Fibroblast of lung (primary cell): ENCODE measurements at places on chromosomes 4 and X. TPM values are rescaled to one million over a fixed set of nuclear protein-coding genes. Genes with fewer than 3 reads are reported as not detected.

GRCh38 chrX:113551919-113552318 lies 711.3 kb upstream of the AMOT start:
- no peak overlapping the region for H3K27ac ChIP-seq
- no peaks in the 10 kb centered on the region for H3K4me1 ChIP-seq
- H3K4me3 ChIP-seq = no peak overlapping the region
- DNase-seq = no peak
- no peaks in the 10 kb centered on the region for H3K36me3 ChIP-seq

DNA sequence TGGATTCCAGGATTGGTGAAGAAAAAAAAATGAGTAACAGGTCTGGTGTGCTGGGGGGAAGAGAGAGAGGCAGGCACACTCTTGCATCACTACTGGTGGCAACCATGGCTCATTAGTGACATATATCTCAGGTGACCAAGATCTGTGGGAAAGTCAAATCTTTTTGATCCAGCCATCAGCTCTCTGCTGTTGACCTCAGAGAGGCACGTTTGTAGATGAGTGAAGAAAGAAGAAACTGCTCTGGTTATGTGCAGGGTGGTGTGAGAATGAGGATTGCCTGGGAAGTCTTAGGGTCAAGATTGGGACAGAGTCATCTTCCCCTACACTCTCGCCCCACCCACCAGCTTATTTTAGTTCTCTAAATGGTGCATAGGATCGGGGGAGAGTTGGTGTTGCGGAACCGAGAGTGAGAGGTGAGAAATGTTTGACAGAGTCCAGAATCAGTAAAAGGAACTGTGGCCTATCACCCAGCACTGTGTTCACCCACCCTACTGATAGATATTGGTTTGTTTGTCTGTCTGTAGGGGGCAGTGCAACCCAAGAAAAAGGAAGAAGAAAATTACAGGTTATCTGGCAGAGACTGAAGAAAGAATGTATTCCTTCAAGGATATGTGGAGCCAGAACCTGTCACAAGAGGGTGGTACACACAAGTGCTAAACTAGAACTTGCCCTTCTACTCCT lies 21.9 kb downstream of the ARMCX6 start:
- DNase-seq = peak; percentile 83
- no peaks in the 10 kb centered on the region for H3K36me3 ChIP-seq
- no peak overlapping the region for H3K4me3 ChIP-seq
- peaks cover 2% of the 10 kb centered on the region for H3K27me3 ChIP-seq
- H3K4me1 ChIP-seq = no peaks in the 10 kb centered on the region

- no peaks in the 10 kb centered on the region for H3K4me1 ChIP-seq
- no peak overlapping the region for H3K4me3 ChIP-seq
These were observed 26.5 kb upstream of the HERC6 start for GRCh38 chr4:88352062-88352740.

DNA sequence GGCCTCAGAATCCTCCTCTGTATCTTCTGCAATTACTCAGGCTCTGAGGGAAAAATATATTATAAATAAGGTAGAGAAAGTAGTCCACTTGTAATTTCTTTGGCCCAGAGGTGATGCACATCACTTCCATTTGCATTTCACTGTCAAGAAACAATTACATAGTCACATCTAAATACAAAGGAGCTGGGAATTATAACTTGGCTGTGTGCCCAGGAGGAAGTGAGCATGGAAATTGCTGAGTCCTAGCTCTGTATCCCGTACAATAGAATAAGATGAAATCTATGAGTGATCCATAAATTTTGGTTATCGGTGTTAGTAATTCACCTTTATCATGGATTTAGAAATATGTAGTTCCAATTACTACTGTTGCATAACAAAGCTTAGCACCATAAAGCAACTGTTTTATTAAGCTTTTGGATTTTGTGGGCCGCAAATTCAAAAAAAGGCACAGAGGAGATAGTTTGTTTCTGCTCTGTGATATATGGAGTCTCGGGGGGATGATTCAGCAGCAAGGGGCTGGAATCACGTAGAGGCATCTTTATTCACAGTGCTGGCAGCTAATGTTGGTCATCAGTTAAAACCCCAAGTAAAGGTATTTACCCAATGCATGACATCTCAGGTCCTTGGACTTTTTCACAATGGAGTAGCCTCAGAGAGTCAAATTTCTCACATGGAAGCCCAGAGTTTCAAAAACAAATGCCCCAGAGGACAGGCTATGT lies 241.4 kb upstream of the GALNT7 start:
- no peak for DNase-seq
- H3K4me1 ChIP-seq = no peaks in the 10 kb centered on the region
- no peak overlapping the region for H3K4me3 ChIP-seq
- no peaks in the 10 kb centered on the region for H3K36me3 ChIP-seq
- H3K27ac ChIP-seq = no peak overlapping the region

DNA sequence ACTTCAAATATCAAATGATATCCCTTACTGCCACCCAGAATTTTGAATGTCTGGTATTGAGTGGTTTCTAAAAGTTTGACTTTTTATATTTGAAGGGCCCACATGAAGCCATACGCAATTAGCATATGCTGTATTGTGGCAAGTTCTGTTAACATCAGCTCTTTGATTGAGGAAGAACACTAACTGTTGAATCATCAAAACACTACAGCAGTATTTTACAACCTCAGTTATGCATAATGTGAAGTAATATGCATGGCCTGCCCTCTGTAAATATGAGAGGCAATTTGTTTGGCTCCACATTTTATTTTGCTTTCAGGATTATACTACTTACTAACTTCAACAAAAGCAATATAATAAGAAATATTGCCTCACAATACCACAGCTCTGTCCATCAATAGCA lies 62.2 kb upstream of the DMD start:
- no peaks in the 10 kb centered on the region for H3K36me3 ChIP-seq
- DNase-seq = no peak
- H3K27ac ChIP-seq = no peak overlapping the region
- H3K4me1 ChIP-seq = no peaks in the 10 kb centered on the region

GRCh38 chrX:3351276-3351675 lies 4.8 kb upstream of the MXRA5 start:
- no peaks in the 10 kb centered on the region for H3K4me1 ChIP-seq
- no peak overlapping the region for H3K27ac ChIP-seq
- no peak overlapping the region for H3K4me3 ChIP-seq
- no peaks in the 10 kb centered on the region for H3K27me3 ChIP-seq

GRCh38 chr4:88102026-88102425 lies 56.4 kb downstream of the ABCG2 start:
- no peak overlapping the region for H3K4me3 ChIP-seq
- no peaks in the 10 kb centered on the region for H3K36me3 ChIP-seq
- DNase-seq = no peak
- H3K27me3 ChIP-seq = no peaks in the 10 kb centered on the region
- H3K4me1 ChIP-seq = peaks cover 8% of the 10 kb centered on the region

- H3K36me3 ChIP-seq = no peaks in the 10 kb centered on the region
- no peak overlapping the region for H3K4me3 ChIP-seq
- H3K4me1 ChIP-seq = peaks cover 22% of the 10 kb centered on the region
- no peaks in the 10 kb centered on the region for H3K27me3 ChIP-seq
- peak overlapping the region; percentile 84 for H3K27ac ChIP-seq
These were observed 224.1 kb downstream of the SHROOM3 start for GRCh38 chr4:76659103-76659490.

- H3K4me3 ChIP-seq = no peak overlapping the region
- no peaks in the 10 kb centered on the region for H3K4me1 ChIP-seq
These were observed 57.2 kb upstream of the UGT2B7 start for GRCh38 chr4:69039071-69039470.

DNA sequence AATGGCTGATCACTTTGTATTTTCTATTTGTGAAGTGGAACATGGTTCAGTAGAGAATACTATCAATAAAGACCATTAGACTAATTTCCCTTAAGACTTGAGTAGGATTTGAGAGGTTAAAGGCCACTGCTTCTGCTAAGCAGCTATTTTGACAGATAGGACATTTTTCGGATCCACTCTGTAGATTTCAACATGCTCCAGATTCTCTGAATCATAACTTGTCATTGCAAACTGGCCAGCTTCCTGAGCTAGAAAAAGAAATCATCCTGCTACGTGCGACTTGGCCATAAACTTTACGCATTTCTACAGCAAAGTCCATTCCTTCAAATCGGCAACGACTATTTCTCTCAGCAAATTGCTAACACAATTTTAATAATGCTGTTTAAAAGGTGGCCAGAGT lies 55.2 kb downstream of the MGST2 start:
- H3K36me3 ChIP-seq = no peaks in the 10 kb centered on the region
- H3K4me3 ChIP-seq = no peak overlapping the region
- H3K27me3 ChIP-seq = no peaks in the 10 kb centered on the region
- H3K4me1 ChIP-seq = no peaks in the 10 kb centered on the region

DNA sequence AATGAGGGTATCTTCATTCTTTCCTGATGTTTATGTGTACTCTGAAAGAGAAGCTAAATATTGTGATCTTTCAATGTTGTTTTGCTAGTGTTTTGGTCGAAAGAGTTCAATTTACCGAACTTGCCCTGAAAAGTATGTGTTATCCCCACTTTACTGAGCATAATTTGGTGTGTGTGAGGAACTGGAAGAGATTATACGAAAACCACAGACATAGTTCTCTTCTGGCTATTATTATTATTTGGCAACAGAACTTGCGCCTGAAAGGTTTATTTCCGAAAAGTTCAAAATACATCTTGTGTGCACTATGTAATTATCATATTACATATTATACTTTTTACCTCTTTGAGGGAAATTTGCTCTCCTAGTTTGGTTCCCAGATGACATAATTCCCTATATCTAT lies 232.5 kb upstream of the INTU start:
- H3K36me3 ChIP-seq = no peaks in the 10 kb centered on the region
- no peak overlapping the region for H3K27ac ChIP-seq
- no peak for DNase-seq
- no peaks in the 10 kb centered on the region for H3K4me1 ChIP-seq
- no peak overlapping the region for H3K4me3 ChIP-seq

DNA sequence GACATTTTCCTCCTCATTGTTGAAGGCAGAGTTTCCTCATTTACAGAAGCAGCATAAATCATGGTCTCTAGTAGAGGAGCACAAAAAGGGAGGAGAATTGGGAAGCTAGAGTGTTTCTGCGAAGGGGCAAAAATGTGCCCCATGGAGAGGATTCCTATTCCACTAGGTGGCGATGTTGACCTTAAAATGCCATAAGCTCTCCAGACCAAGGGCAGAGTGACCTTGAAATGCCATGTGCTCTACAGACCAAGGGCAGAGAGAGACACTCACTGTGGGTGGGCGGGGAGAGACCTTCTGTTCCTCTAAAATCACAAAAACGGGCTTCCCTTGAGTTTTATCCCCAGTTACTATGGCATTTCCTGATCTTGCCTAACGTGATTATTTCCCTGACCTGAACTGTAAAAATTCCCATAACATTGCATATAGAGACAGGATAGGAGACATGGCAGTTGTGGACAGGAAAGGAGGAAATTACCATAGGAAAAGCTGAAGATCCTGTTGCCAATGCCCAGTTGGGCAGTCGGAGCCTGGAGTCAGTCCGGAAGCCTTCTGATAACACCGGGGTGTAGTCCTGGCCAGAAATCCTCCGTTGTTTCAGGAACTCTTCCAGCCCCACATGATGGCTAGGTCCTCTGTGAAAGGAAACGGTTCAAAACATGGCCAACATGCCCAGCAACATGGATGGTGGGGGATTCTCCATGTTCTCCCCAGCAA lies 567.7 kb downstream of the MAGEB5 start:
- DNase-seq = peak; percentile 2
- no peaks in the 10 kb centered on the region for H3K36me3 ChIP-seq
- H3K4me1 ChIP-seq = no peaks in the 10 kb centered on the region
- no peak overlapping the region for H3K4me3 ChIP-seq
- H3K27me3 ChIP-seq = no peaks in the 10 kb centered on the region
- H3K27ac ChIP-seq = no peak overlapping the region

- H3K36me3 ChIP-seq = no peaks in the 10 kb centered on the region
- H3K27ac ChIP-seq = no peak overlapping the region
- no peak for DNase-seq
- no peaks in the 10 kb centered on the region for H3K27me3 ChIP-seq
These were observed 15.4 kb downstream of the ELOVL6 start for GRCh38 chr4:110183058-110183457.

DNA sequence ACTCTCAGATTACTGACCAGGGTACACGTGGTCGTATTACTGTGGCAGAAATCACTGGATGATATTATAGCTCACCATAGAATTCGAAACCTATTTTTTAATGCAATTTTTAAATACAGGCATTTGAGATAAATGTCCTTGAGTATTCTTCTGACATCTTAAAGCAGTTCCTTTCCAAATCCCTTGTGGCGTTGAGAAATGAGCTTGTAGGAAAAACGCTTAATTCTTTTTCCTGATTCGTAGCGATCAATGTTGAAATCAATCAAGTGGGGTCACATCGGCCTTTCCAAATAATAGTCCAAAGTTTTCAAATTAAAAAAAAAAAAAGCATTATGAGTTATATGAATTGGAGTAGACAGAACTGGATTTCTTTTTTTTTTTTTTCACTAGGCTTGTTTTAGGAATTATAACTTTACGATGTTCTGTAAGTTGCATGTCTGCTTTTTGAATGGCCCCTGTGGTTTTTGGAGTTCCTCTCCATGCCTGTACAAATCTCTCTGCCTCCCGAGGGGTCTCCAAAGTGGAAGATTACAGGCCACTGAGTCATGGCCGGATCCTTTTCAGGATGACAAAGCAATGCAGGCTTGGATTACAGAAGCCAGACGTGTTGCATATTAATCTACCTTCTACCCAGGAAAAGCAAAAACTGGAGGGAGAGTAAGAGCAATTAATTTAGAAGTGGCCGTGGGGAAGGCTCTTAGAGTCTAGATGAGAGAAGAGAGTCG lies 226.1 kb downstream of the SHOX start:
- DNase-seq = no peak
- no peaks in the 10 kb centered on the region for H3K4me1 ChIP-seq
- H3K27me3 ChIP-seq = no peaks in the 10 kb centered on the region
- no peak overlapping the region for H3K4me3 ChIP-seq
- H3K36me3 ChIP-seq = no peaks in the 10 kb centered on the region

DNA sequence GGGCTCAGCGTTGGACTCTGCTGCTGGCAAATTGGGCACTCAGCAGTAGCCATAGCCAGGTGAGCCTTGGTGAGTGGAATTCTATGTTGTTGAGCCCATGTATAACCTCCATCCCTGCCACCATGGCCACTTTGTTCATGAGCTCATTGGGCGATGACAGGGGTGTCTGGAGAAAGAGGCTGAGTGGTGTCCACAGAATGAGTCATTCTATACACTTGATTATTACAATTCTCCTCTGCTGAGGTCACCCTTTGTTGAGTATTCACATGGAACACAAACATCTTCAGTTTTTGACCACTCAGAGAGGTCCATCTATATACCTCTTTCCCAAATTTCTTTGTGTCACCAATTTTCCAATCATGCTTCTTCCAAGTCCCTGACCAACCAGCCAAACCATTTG lies 1341.7 kb downstream of the PCDH7 start:
- H3K27ac ChIP-seq = no peak overlapping the region
- H3K36me3 ChIP-seq = no peaks in the 10 kb centered on the region
- no peaks in the 10 kb centered on the region for H3K4me1 ChIP-seq
- H3K27me3 ChIP-seq = no peaks in the 10 kb centered on the region
- DNase-seq = no peak
- no peak overlapping the region for H3K4me3 ChIP-seq

Gene CCNQ
- total RNA-seq = 24.4 and 28.2 TPM in 2 replicates

Gene F8A2
- not detected in 2 replicates for total RNA-seq

Gene SHROOM4
- total RNA-seq = 0.50 and 0.51 TPM in 2 replicates

Gene SLC16A2
- total RNA-seq = 5.6 and 7.8 TPM in 2 replicates

Gene ANOS1
- under 0.01 TPM in 2 replicates for total RNA-seq

Gene ENPEP
- total RNA-seq = 0.51 TPM in 1 of 2 replicates, not detected in the other
